ENCODE measurements at places on chromosomes 7 and 10. TPM values are rescaled to one million over a fixed set of nuclear protein-coding genes. Genes with fewer than 3 reads are reported as not detected.

The URGCP gene
- polyA plus RNA-seq, result 49.6 TPM

The SHTN1 gene
- polyA plus RNA-seq, result 55.8 TPM

The SPAM1 gene
- not detected for polyA plus RNA-seq

The ODAD2 gene
- polyA plus RNA-seq, result not detected

The KCNH2 gene
- 35.5 TPM for polyA plus RNA-seq

The ALOX5 gene
- polyA plus RNA-seq, result not detected

The PARD3 gene
- 12.4 TPM for polyA plus RNA-seq

The DYDC1 gene
- polyA plus RNA-seq, result not detected

The SLC29A4 gene
- 32.4 TPM for polyA plus RNA-seq

The ANKRD30A gene
- polyA plus RNA-seq, result not detected

The CDC14C gene
- polyA plus RNA-seq, result not detected

The HOXA13 gene
- not detected for polyA plus RNA-seq

The UCN3 gene
- not detected for polyA plus RNA-seq

The CD36 gene
- polyA plus RNA-seq, result 0.31 TPM

The LRRC17 gene
- polyA plus RNA-seq, result 6.7 TPM

The ECHDC3 gene
- 0.64 TPM for polyA plus RNA-seq

The BUD31 gene
- polyA plus RNA-seq, result 200 TPM

Measured in neural cell (in vitro differentiated cells).